ENCODE measurements at places on chromosomes 12 and 14.

DNA sequence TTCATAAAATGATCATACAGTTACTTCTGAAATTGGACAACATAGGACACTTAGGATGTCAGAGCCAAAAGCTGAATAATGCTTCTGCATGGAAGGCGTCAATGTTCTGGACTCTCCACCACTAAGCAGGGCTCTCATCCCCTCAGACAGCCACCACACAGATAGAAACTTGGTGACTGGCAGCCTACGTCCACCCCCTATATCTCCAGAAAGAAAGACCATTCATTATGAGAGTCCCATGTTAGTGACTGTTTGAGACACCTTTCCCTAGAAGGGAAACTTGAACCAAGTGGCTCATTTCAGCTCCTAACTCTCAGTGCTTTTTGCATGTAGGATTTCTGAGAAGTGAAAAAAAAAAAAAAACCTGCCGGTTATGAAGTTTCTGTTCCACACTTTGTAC, 251.0 kb upstream of the FKBP4 start:
- no peak for DNase-seq

GRCh38 chr14:89767131-89767530, 187.4 kb downstream of the EFCAB11 start:
- no peak for DNase-seq

- DNase-seq: no peak
Observed at GRCh38 chr14:100584056-100585031, 2.9 kb downstream of the BEGAIN start.

GRCh38 chr12:116171549-116171948, 105.9 kb downstream of the MED13L start:
- peak; percentile 42 for DNase-seq

GRCh38 chr12:80602455-80602854, 105.0 kb upstream of the MYF6 start:
- DNase-seq: no peak

DNA sequence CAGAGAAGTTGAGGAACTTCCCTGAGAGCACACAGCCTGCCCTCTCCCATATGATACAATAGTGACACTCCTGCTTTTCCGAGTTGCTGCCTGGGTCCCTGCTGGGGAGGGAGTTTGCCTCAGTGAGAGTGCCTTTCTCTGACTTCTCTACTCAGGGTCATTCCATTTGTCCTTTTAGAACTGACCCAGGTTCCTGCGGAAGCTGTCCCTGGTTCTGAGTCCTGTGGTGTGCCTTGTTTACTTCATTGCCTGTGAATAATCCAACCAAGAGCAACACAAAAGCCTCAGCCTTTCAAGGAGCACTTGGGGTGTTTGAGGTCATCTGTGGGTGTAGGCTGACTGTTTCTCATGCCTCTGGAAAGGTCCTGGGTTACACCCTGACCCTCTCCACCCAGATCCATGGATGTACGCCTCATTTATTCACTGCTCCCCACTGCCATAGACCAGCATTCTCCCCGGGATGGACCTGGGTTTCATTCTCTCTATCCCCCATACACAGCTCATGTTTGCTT, 13.6 kb downstream of the SERPINA1 start:
- no peak for DNase-seq

DNA sequence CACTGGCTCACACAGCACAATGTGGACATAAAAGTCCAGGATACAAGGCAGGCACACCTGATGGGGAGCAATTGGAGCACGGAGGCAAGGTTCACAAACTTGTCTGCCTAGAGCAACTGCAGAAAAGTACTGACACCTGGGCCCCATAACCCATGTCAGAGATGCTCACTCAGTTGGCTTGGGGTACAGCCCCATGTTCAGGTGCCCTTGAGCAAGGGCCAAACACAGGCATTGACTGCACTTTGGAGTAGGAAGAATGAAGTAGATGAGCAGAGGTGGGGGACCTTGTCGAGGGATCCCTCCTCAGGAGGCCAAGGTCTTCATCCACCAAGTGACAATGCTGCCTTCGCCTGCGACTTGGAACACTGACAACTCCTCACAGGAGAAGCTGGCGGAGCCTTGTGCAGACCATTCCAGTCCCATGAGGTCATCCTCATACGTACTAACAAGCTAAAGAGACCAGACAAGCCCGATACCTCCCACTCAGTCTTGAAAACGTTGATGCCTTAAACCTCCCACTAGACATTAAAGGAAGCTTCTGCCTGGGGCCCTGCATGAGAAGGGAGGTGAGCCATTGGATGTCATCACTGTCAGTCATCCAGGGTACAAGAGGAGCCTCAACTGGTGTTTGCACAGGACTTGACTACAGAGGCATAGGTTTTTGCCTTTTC, 42.5 kb upstream of the C14orf180 start:
- DNase-seq: peak; percentile 60

DNA sequence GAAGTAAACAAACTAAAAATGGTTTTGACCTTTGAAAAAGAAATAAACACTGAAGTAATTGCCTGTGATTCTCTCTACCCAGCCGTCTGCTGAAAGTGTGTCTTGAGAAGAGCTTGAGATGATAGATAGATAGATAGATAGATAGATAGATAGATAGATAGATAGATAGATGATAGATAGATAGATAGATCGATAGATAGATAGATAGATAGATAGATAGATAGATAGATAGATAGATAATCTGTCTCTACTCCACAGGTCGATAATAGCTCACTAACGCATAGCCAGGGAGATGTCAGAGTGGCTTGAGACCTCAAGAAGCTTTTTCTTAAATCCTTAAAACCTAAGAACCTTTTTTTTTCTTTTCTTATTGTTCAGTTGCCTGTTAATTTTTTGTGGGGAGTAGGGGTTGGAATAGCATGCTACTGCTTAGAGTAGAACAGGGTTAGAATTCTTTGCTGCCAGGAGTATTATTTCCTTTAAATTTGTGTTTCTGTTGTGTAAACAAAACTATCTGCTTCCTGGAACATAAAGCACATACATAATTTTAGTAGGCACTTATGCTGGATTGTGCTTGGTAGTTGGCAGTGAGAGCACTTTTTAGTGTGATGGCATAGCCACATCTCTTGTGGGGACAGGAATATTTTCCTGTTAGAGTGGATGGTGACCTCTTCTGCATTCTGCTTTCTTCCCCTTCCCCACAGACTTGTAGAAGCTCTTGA, 169.5 kb downstream of the FBXL14 start:
- DNase-seq: no peak

GRCh38 chr14:74495356-74495755, 1.8 kb downstream of the ISCA2 start:
- DNase-seq: no peak

DNA sequence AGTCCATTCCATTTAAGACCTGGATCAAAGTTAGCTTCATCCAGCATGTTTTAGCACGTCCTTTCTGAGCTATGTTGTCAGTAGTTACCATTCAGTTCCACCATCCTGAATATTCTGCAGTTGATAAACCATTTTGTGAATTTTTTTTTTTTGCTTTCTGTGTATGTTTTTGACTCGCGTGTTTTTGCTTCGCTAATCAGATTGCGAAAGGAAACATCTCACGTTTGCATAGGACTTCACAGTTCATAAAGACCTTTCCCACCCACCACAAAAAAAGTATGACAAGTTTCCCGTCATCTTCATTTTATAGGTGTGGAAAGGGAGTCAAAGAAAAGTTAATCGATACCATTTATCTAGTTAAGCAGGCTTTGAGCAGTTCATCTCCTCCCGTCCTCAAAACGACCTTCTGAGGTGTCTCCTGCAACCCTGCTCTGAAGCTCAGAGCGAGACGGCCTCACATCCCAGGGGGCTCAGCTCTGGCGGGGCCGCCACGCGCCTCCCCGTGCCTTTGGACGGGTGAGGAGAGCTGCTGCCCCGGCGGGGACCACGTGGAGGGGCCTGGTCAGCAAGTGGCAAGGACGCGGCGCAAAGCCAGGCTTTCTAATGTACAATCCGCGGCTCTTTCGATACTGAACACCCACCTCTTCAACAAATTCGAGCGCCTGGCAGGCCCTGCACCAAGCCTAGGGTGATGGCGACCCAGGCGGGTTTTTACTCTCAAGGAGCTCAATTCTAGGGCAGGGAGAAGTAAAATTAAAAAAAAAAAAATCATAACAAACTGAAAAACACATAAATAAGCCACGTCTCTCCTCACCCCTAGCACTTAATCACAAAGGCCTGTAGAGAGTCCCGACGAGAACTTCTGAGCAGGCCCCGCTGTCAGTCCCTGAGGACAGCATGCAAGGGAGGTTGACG, 988 bp upstream of the TMEM263 start:
- DNase-seq: no peak

DNA sequence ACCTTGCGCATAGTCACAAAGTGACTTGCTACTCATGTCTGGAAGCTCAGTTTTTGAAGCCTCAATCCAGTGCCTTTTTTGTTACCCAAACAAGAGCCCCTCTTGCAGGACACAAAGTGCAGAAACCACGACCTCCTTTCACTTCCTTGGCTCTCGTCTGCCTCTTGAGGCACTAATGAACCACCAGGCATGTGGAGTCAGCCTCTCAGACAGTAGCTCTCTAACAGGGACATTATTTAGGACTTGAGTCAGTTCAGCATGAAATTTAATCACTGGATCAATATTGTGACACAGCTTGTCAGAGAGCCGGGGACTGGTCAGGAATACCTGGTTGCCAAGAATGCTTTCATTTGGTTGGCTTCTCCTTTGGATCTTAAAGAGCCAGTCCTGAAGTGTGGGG, 46.7 kb downstream of the HSPB8 start:
- no peak for DNase-seq

GRCh38 chr12:131365821-131366260, 345.0 kb upstream of the SFSWAP start:
- DNase-seq: no peak

- DNase-seq: peak; percentile 95
Observed at GRCh38 chr14:31229638-31230572, 22.3 kb upstream of the HECTD1 start.
